RWPE1 (cell line): ENCODE measurements at places on chromosomes 12 and 14.

DNA sequence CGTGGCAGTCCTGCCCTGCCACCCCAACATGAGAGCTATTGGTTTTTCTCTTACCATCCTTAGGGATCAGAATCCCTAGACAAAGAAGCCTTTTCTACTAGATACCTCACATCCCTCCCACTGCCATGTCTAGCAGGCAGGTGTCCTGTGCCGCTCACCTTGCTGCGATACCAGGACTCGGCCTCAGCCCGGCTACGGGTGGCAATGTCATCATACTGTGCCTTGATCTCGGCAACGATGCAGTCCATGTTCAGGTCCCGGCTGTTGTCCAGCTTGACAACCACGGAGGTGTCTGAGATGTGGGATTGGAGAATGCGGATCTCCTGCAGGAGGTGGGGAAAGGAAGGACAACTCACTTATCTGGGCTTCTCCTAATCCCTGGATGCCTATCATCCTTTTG, 4.5 kb downstream of the KRT83 start:
- no peak for DNase-seq

DNA sequence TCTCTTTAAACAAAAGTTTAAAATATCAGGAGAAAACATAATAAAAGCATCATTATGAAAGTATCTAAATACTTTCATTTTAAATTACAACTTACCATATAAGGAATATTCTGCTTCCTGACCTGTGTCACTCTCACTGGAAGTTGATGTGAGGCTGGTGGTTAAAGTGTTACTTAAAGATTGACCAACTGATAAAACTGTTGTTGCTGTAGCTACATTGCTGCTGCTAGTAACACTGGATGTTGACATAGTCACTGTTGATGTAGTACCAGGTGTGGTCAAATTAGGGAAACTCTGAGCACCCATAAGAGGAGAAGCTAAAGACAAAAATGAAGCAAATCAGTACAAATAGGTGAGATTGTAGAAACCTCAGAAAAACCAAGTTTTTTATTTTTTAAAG, 79.9 kb downstream of the HECTD1 start:
- DNase-seq = no peak

GRCh38 chr12:56122637-56123036, 4.6 kb downstream of the ZC3H10 start:
- DNase-seq = no peak

DNA sequence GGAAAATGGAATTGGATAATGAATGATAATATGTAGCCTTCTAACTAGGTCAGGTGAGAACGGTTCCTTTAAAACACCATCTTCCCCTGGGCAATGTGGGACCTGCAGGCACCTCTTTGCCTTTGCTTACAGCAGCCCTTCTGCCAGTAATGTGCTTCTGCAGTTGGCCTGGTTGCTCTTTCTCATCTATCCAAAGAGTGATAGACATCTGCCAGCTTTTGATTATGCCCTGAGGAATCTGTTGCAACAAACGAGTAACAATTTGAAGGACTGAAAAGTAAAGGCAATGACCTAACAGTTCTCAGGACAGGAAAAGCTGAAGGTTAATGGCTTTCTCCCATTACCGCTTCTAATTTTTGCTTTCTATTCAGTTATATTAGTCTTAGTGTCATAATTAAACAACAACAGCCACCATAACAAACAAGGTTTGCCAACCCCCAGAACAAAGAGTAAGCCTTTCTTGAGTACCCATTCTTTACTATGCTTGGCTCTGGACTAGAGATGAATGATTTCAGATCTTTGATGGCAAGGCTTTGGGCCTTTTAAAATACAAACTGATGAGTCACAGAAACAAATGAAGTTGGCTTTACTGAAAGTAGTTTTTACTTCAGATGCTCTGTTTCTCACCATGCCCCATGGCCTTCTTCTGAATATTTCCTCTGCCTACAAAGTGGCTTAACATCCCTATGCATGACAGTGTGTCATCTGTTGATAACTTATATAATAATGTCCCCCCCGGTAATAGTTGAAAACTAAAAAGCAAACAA, 76.1 kb upstream of the KRR1 start:
- DNase-seq = no peak

DNA sequence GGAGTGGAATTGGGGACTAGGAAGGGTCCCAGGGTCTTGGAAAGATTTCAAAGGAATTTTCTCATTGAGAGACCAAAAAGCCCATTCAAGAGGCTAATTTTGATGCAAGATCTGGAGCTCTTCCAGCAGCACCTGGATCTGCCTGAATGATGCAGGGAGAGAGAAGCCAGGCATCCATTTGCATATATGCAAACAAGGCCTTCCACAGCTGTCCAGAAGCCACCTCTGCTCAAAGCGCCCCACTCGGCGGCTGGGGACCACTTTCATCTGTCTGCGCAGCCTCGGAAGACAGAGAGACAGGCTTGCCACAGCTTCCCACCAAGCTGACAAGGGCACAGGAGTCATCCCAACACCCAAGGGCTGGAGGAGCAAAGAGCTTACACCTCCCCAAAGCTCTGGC, 295.6 kb downstream of the DPF3 start:
- no peak for DNase-seq
